Astrocyte of the cerebellum (primary cell): ENCODE measurements at places on chromosomes 3 and 15.
A peak's percentile ranks its signal among the peaks of the same experiment; 100 is the strongest.

- no peak for DNase-seq
Measured at GRCh38 chr15:67145710-67146109, 80.3 kb downstream of the SMAD3 start.

GRCh38 chr15:26757141-26757540, 15.7 kb downstream of the GABRB3 start:
- DNase-seq = no peak

GRCh38 chr3:52218026-52218425, 7.4 kb downstream of the TLR9 start:
- DNase-seq = no peak

DNA sequence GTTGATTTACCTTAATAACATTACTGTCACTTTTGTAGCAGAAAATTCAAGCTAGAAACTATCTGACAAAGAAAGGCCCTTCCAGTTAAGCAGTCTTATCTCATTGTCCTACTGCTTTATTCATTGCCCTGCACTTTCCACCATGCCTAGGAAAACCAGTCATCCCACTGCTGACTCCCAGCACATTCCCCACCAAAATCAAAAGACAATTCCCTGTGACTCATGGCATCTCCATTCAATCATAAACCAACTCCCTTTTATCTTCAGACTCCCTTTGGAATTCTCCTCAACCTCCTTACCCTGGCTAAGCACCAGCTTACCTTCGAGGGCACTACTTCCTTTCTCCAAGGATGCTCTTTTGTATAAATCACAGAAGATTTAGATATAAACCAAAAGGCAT, 184.3 kb downstream of the PLCH1 start:
- DNase-seq = no peak

- DNase-seq = no peak
Measured at GRCh38 chr3:40768046-40768445, 243.3 kb downstream of the ZNF621 start.

DNA sequence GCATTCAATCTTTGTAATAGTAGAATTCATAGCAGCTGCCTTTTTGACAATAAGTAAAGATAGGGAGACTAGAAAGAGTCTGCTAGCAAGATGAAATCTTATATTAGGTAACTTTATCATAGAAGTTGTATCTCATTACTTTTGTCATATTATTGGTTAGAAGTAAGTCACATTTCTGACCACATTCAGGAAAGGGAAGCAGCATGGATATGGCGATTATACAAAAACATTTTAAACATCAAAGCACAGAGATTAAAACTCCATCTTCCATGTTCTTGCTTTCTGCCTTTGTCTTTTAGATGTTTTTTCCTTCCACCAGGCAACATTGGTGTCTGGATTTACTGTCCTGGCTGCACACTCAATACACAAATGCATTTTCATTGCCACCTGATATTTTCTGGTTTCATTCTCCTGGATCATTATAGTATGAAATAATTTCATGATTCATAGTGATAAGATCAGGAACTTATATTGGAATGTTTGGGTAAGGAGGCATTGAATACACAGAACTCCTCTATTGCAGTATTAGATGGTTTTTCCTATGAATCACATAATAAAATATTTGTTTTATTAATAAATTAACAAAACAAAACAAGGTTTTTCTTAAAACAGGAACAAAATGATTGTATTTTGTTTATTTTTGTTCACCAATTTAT, 1460.3 kb upstream of the CADM2 start:
- no peak for DNase-seq

GRCh38 chr15:93034512-93034911, 54.5 kb downstream of the RGMA start:
- no peak for DNase-seq

- DNase-seq = no peak
Measured at GRCh38 chr3:56547486-56547885, 9.5 kb upstream of the CCDC66 start.

GRCh38 chr3:43534675-43535074, 87.1 kb downstream of the ANO10 start:
- no peak for DNase-seq

- DNase-seq = no peak
Measured at GRCh38 chr3:9727041-9727595, 4.4 kb upstream of the BRPF1 start.

- no peak for DNase-seq
Measured at GRCh38 chr15:77464129-77464865, 43.6 kb downstream of the HMG20A start.

- no peak for DNase-seq
Measured at GRCh38 chr3:66269411-66269810, 48.6 kb downstream of the SLC25A26 start.

GRCh38 chr3:30805695-30806094, 88.8 kb downstream of the GADL1 start:
- no peak for DNase-seq

DNA sequence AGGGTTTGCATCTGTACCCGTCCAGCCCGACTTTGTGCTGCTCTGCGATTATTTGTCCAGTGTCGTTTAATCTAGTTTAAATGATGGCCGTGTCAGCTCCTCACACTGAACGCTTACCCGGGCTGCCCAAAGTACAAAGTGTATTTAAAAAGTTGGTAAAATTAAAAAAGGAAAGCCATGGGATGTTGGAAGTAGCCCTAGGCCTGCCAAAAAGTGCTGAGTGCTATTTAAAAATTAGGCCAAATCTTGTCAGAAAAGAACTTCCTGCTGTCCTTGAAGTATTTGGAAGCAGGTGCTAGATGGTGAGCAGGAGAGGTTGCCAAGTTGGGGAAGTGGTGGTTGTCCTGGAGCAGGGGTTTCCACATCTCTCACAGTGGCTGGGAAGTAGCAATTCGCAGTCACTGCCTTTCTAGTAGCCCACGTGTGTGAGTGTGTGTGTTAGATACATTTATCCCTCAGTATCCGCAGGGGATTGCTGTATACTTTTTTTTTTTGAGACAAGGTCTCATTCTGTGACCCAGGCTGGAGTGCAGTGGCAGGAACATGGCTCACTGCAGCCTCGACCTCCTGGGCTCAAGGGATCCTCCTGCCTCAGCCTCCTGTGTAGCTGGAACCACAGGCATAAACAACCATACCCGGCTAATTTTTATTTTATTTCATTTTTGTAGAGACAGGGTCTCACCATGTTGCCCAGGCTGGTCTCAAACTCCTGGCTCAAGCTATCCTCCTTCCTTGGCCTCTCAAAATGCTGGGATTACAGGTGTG, 664 bp downstream of the PPCDC start:
- DNase-seq = no peak

- no peak for DNase-seq
Measured at GRCh38 chr15:44535523-44536301, 1.2 kb upstream of the EIF3J start.

GRCh38 chr3:178129109-178129508, 407.1 kb upstream of the KCNMB2 start:
- DNase-seq = no peak

DNA sequence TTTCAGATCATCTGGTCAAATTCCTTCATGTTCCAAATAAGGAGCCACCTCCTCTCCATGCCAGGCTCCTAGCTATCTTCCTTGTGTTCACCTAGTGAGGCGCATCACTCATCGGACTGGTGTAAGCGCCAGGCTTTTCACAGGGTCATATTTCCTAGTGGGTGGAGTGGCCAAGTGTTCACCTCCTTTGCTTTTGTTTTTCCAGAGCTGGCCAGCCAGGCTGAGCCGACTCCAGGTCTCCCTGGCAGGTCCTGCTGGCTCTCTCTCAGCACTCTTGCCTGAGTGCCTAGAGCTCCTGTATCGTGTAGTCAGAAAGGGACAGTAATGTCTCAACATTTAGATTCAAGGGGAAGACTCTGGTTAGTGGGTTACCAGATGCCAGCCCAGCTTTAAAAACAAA, 31.0 kb downstream of the HEG1 start:
- no peak for DNase-seq

DNA sequence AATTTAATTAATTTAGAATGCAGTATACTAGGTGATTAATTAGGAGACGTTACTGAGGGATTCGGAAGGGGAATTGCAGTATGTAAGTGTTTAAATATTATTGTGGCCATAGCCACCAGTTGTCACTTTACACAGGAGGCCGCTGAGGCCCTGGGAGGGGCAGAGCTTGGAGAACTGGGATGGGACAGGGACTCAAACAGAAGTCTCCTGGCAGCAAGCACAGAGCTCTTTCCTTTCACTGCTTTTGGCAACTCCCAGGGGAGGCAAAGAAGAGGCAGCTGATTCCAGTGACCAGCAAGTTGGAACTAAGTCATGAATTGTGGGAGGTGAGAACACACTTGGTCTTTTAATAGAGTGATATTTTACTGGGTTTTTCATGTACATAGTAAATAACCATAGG, 248.6 kb downstream of the RPLP1 start:
- no peak for DNase-seq

DNA sequence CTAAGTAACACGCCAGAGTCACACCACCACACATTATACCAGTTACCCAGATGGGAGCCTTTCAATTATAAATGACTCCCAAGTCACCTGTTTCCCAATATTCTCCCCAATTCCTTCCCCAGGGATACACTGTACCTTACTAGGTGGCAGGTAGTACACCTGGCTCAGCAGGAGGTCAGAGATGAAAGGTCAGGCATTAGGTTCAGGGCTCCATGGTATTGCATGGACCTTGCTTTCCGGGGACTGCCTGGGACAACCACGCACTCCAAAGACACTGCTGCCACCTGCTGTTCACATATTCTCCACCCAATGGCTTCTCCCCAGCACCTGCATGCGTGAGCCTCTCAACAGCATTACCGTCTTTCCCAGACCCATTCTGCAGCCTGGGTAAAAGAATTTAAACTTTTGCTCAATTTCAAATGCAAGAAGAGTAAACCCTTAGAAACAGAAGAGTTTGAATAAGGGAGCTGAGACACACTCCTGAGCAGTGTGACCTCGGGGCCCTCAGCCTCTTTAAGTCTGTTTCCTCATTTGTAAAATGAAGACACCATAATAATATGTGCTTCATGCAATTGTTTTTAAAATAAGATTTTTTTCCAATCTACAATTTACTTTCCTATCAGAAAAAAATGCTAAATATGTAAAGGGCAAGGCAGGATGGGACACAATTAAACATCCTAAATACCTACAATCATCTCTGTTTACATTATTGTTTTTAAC, 28.0 kb upstream of the LACTB start:
- DNase-seq = peak; percentile 53

GRCh38 chr3:154040283-154040682, 80.9 kb upstream of the ARHGEF26 start:
- DNase-seq = no peak

DNA sequence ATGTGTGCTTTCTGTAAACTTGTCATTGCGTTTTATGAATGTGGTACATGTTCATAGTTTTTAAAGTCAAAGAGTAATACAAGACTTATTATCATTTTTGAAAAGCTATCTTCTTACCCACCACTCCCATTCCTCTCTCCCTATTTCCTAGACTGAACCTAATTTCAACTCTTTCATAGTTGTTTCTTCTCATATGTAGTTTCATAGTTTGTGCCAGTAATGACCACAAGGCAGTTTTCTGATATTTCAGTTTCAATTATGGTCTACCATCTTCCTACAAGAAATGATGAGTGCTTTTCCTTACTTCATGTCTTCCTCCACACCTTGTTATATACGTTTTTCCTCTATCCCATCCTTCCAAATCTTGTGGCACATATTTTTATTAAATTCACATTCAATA, 445.0 kb upstream of the GOLIM4 start:
- DNase-seq = no peak

GRCh38 chr15:69090197-69090948, 70.1 kb upstream of the GLCE start:
- no peak for DNase-seq

- no peak for DNase-seq
Measured at GRCh38 chr3:134927599-134927998, 132.5 kb downstream of the EPHB1 start.

GRCh38 chr15:52423852-52424251, 104.8 kb downstream of the MYO5A start:
- no peak for DNase-seq

DNA sequence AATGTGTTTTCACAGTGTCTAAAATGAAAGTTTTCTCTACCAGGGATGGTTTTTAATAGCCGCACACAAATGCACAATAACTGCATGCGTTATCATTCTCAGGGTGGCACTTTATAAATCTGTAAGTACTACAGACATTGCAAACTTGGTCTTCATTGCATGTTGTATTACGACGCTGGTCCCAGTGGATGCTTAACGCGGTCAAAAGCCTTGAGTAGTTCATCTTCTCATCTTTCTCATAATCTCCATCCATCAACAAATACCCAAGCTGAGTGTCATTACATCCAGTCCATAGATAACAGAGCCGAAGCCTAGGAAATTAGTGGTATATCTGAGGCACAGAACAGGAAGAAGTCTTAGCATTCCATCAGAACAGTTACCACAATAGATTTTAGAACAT, 72.6 kb downstream of the USF3 start:
- no peak for DNase-seq

- no peak for DNase-seq
Measured at GRCh38 chr3:108131475-108132134, 40.8 kb upstream of the CD47 start.

DNA sequence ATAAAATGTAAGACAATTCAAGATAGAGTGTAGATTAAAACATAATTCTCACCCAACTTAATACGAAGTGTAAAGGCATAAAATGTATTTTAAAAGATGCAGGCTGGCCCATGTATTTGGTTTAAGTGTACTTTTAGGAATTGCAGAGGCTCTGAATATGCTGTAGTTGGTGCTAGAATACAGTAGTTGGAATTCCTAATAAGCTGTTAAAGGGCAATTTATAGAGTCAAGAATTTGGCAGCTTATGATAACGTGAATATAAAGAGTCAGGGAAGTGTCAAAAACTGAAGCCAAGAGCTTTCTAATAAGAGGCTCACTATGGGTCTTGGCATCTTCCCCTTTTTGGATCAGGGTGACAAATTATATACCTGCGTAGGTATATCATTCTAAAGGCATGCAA, 36.5 kb downstream of the ADAMTS9 start:
- no peak for DNase-seq

GRCh38 chr3:9087831-9088413, 124.7 kb upstream of the RAD18 start:
- no peak for DNase-seq

GRCh38 chr3:24494618-24495325, at the start of gene THRB:
THRB (minus strand) TSS chr3:24494850.
- no peak for DNase-seq

GRCh38 chr15:96322536-96323318, 7.8 kb upstream of the NR2F2 start:
- no peak for DNase-seq

- no peak for DNase-seq
Measured at GRCh38 chr3:13931172-13931571, 51.3 kb upstream of the WNT7A start.

DNA sequence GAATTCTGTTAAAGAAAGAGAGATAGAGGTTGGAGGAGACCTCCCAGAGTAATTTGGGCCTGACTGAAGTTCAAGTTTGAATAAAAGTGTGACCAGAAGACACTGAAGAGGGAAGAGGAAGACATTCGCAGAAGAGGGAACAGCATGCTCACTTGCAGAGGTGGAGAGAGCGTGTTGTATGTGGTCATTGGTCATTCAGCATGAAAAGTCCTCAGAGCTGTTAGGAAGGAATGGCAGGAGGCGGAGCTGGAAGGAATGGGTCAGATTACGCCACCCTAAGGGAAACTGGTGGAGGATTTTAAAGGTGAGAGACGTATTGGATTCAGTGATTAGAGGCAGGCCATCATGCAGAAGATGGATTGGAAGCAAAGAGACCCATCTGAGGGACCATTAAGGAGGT, 41.6 kb downstream of the IQCH start:
- DNase-seq = no peak
